ENCODE measurements at places on chromosomes 6 and 20.

DNA sequence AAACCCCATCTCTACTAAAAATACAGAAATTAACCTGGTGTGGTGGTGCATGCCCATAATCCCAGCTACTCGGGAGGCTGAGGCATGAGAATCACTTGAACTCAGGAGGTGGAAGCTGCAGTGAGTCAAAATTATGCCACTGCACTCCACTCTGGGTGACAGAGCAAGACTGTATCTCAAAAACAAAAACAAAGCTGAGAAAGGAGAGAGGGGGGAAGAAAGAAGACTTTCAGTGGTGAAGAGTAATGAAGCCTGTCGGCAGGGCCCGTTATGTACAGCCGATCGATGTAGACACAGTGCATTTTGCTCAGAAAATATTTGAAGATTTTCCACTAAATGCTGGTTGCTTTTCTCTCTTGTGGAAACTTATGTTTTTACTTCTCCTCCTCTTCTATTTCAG is 13.8 kb downstream of the VAPB start:
- no peak for DNase-seq

GRCh38 chr6:160439751-160440150 is 91.6 kb downstream of the SLC22A3 start:
- DNase-seq: no peak

DNA sequence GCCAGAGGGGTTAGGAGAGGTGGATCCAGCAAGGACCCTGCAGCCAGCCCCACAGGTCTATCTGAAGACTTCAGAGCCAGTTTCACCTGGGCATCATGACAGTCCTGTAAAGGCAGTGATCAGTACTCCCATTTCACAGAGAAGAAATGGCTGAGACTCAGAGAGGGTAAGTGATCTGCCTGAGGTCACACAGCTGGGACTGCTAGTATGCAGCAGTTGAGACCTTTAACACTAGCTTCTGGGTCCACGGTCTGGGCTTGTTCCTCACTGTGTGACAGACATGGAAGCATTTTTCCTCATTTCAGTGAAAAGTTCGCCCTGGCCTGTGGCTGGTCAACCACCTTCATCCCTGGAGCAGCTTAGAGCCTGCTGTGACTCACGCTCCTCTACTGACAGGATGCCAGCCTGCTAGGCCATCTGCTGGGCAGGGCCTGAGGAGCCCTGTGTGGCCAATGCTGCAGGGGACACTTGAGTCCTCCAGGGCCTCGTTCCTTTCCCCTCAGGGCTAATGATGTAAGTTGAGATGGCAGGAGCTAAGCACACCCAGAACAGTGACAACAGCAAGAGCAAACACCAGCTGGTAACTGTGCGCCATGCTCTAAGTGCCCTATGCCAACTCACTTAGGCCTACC is 192.0 kb downstream of the LRFN2 start:
- peak; percentile 35 for DNase-seq

- peak; percentile 18 for DNase-seq
Observed at GRCh38 chr6:125314009-125314581, 12.3 kb upstream of the HDDC2 start.

DNA sequence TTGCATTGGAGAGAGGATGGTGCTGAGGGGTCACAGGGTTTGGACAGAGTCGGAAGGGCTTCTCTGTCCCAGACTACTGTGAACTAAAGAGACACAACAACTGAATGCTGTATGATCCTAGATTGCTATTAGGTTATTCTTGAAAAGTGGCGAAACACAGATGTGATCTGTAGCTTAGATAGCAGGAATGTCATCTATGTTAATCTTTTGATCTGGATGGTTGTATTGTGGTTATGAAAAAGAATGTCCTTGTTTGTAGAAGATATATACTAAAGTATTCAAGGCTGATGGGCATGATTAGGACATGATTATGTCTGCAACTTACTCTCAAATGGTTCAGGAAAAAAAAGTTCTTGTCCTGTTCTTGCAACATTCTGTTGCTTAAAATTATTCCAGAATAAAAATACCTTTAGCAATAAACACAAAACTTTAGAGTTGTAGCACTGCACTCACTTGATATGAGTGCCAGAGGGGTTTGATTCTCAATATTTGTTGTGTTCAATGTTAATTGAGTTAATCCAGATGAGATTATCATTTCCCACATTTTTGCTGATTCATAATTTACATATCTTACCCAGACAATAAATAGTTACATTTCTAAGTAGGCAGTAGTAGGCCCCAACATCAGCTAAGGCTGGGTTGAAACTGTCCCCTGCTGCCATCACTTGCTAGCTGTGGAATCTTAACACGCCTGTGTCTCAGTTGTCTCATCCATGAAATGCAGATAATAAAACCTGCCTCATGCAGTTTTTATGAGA is 645.2 kb downstream of the KIF16B start:
- DNase-seq: no peak

DNA sequence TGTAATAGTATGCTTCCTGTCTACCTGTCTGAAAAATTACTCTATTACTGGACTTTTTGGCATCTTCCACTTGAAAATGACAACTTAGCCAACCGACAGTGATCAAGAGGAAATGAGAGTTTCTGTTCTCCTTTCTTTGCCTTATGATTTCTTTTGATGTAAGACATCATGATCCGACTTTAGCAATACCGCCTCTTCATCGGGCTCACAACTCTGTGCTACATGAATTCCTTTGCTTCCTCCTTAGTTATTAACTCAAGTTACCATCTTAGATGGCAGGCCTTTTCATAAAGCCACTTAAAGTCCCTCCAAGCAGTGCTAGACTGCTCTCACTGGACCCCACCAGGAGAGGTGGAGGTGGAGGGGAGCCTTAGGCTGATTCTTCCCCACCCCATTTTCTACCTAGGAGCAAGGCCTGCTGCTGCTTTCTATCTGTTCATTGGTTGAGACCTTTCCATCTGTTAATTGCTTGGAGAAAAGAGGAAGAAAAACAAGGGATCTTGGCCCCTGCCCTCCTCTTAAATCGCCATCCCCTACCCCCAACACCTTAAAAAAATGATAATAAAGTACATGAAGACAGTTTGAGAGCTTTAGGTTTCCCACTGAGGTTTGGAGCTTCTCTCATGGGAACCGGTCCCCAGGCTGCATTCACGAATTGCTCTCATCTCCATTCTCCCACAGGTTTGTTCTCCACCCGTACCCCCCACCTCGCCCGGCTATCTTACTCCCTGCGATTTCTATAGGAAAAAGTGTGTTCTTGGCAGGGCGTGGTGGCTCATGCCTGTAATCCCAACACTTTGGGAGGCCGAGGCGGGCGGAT is 21.6 kb upstream of the MCM3 start:
- no peak for DNase-seq

DNA sequence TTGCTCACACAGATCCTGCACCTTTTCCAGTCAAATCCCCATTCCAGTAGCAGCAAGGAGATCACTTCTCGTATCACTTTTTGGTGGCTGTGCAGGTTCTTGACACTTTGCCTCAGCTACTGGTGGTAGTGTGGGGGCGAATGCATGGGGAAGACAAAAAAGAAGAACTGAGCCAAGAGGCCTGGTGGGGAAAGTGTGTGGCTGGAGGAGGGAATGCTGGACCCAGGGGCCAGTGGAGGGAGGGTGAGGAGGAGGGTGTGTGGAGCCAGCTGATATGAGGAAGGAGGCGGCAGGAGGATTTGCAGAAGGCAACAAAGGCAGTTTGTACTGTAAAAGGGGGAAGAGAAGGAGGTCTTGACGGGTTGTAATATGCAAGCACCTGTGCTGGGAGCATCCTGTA is 15.7 kb upstream of the HLA-C start:
- no peak for DNase-seq

- DNase-seq: no peak
Observed at GRCh38 chr20:40536808-40537207, 152.2 kb downstream of the MAFB start.

- no peak for DNase-seq
Observed at GRCh38 chr6:4274382-4275082, 139.2 kb upstream of the ECI2 start.

- DNase-seq: no peak
Observed at GRCh38 chr6:120916844-120917243, 417.4 kb downstream of the TBC1D32 start.

DNA sequence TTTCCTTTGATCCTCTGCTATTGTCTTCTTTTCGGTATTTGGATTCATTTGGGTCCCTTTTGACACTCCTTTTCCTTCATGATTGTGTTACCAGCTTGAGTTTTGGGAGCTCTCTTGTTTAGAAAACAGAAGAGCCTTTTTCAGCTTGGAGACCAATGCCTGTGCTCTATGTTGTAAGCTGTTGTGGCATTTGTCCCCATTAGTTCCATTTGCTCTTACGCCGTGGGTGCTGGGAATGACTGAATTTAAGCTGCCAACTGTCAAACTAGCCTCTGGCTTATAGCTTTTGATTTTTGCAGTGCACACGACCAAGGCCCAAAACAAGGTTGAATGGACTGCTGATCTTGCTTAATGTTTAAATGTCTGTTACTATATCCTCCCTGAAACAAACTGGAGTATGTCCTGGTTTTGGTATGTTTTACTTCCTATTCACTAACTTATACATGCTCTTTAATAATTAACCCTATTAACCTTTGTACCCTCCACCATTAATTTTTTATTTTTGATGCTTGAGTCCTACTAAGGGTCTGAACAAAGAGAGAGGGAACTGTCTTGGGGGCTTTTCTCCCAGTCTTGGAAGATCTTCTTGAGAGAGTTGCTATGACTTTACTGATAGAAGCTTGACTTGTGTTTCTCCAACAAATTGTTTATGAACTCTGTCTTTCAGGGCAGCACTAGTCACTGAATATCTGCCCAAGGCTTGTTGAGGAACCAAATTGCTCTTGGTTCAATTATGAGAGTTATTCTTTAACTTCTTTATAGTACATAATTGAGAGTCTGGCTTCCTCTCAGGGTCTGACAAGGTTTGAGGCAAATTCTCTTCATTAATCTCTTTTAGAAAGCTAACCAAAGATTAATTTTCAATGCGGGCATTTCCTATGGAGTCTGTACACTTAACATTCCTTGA is 100.3 kb upstream of the SIRPG start:
- DNase-seq: no peak

DNA sequence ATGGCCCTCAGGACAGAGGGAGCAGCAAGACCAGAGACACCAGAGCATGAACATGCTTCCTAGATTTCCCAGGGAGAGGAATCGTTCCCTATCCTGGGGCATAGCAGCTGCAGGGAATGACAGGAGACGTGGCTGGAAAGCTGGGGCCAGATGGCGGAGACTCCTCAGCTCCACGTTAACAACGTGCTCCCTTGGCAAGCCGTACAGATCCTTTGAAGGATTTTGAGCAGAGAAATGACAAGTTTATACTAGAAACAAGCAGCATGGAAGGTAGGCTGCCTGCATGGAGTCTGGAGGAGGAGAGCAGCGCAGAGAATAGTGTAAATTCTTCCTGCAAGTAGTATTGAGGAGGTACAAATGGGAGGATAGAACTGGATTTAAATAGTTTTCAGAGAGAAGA is 11.7 kb downstream of the MYLIP start:
- no peak for DNase-seq

- DNase-seq: no peak
Observed at GRCh38 chr6:168105813-168106632, 27.0 kb upstream of the FRMD1 start.

GRCh38 chr6:8904754-8905153 is 469.4 kb upstream of the SLC35B3 start:
- peak; percentile 1 for DNase-seq

DNA sequence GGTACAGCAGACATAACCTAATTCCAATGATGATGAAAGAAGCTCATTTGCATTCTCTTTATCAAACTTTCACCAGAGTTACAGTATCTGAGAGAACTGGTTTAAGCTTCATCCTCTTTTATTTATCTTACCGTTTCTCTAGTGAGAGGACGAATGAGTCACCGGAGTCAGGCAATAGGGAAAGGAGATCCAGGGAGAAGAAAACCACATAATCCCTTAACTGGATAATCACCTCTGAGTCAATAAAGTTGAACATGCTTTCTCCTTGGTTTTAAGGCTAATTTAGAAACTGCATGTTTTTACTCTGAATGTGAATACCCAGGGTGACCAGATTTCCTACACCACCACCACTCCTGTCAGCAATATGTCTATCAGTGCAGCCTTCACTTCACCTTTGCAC is 313.7 kb upstream of the TBX18 start:
- no peak for DNase-seq

GRCh38 chr20:20084296-20084752 is 32.0 kb downstream of the CFAP61 start:
- no peak for DNase-seq

DNA sequence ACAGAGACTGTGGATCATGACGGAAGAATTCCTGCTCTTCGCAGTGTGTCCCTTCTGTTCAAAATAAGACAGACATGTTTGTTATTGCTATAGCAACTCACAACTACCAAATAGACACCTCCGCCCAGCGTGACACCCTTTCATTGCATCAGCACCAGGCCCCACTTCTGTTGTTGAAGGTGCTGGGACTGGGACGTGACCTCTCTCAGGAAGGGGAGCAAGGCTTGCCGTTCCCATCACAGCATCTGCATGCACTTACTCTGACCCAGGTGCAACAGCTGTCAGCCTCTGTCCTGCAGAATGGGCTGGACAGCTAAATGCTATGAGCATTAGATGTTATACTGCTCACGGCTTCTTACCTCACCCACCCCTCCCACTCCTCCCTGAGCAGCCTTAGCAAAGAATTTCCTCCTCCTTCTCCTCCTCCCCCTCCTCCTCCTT is 94.1 kb downstream of the DACT2 start:
- no peak for DNase-seq

- DNase-seq: no peak
Observed at GRCh38 chr6:67887747-67888545, 747.1 kb upstream of the ADGRB3 start.

DNA sequence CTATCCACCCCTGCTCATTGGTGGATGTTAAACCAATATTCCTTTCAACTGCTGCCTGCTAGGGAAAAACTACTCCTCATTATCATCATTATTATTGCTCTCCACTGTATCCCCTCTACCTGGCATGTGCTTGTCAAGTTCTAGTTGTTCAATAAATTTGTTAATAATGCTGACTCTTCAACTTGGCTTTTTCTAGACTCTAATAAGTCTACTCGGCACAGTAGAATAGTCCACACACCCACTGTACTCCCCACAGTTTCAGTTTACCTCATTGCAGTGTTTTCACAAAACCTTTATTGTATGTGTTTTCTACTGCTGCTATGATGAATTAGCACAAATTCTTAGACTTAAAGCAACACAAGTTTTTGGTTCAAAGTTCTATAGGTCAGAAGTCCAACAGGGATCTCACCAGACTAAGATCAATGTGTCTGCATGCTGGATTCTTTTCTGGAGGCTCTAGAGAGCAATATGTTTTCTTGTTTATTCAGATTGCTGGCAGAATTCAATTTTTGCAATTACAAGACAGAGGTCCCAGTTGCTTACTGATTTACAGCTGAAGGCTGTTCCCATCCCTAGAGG is 13.1 kb downstream of the BTN3A1 start:
- DNase-seq: no peak

- no peak for DNase-seq
Observed at GRCh38 chr6:70957284-70957617, 391 bp upstream of the B3GAT2 start.

- DNase-seq: no peak
Observed at GRCh38 chr20:58700823-58701222, 8.2 kb downstream of the NPEPL1 start.

DNA sequence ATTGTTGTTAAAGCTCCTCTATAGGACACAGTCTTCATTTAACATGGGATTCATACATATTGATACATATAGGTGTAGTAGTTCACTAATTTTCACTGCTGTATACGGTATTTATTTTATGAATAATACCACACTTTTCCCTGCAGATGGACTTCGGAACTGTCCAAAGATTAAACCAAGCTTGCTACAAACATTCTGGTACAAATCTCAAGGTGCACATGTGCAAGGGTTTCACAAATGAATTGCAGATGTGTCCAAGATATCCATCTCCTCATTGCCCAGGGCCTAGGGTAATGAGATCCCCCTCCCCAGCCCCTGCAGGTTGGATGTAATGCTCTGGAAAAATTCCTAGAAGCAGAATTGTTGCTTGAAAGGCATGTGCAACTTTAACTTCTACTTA is 31.4 kb downstream of the DTNBP1 start:
- no peak for DNase-seq
